Anterior cingulate cortex (tissue), 58 donors: ENCODE measurements at places on chromosomes 13 and 19.
A peak's percentile ranks its signal among the peaks of the same experiment; 100 is the strongest.

DNA sequence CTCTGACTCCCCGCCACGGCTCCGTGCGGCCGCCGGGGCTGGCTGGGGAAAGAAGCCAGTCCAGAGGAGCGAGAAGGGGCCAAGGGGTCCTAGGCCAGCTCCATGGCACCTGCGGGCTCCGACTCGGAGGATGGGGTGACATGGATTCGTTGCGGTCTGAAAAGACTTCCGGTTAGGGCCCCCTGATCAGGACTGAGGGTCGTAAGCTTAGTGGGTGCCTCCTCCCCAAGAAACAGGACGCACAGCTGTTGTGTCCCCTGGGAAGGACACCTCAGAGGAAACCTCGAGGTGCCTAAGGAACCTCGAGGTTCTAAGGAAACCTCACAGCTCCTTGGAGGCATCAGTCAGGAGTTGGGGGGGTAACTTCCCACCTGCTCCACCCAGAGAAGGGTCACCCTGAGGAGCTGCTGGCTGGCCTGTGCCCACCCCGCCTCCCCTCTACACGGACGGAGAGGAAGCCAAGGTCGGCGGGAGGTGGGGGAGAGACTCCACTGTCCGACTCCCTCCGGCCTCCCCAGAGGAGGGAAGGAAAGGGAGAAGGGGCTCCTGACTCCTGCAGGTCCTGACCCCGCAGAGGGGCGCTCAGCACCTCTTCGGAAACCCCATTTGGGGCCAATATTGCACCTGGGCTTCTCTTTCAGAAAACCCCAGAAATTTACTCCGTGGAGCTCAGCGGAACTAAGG, 855 bp downstream of the ATP12A start:
- DNase-seq: no peak

GRCh38 chr13:76331943-76332712, 554.1 kb downstream of the KCTD12 start:
- DNase-seq: no peak

- no peak for DNase-seq
Measured at GRCh38 chr19:8476524-8476923, 25.9 kb downstream of the PRAM1 start.

DNA sequence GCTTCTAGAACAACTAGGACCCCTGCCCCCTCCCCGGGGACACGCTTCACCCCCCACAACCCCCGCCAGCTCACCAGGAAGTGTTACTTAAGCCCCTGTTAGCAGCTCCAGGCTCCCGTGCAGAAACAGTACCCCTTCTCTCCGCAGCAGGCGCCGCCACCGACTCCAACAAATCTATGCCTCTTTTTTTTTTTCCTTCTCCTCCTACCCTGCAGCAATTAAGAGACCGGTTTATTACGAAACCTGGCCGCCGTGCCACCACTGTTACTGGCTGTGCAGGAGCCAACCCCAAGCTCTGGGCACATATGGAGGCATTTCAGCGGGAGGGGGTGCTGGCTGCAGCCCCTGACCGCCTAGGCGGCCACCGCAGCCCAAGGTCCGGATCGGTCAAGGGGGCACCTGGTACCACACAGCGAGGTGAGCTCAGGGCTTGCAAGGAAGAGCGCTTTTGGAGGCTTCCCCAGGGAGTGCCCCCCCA, 2.4 kb downstream of the GADD45B start:
- no peak for DNase-seq

GRCh38 chr19:21045028-21045427, 24.6 kb downstream of the ZNF430 start:
- no peak for DNase-seq

- DNase-seq: no peak
Measured at GRCh38 chr19:39110263-39110967, 15.2 kb upstream of the PAK4 start.

GRCh38 chr13:50691681-50692263, 151.7 kb downstream of the DLEU7 start:
- DNase-seq: no peak

DNA sequence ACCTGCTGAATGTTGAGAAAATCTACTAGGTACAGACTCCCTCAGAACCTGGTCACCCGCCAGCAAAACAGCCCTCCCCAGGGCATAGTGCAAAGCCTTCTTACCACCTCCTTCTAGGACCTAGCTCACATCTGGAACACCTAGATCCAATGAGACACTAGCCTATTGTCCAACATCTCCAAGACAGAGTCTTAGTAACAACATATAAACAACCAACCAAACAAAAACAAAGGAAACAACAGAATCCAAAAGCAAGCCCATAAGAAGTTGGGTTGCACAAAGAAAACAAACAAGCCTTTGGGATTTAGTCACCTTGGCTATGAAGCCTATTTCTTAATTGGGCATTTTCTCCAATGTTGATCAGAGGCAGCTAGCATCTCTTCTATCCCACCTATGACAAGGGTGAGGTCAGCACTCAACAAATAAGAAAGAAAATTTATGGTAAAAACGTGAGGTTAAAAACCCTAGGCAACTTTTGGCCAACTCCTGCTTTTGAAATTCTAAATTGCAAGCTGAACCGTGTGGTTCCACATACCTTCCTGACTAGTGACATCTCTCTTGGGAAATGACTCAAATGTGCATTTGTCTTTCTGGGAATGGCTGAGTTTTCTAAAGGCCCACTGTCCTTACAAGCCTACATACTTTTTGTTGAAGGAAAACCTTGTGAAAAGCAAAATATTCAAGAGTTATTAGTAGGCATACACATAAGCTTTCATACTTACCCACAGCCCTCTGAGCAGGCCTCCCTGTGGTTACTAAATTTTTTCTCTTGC, 66.7 kb downstream of the FAM216B start:
- no peak for DNase-seq

DNA sequence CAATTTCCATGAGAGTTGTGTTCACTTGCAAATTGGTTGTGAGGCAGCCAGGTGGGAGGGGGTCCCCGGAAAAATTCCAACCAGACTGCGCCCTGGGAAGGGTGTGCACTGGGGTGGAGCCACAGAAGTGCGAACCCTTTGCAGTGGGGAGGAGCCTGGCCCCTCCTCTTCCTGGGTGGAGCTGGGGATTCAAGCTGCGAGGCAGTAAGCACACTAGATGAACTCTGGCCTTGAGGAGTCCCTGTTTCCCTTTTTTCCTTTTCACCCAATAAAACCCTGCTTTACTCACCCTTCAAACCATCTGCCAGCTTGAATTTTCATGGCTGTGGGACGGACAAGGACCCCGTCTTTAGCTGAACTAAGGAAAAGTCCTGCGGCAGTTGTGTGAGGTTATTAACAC, 31.0 kb upstream of the MBNL2 start:
- DNase-seq: no peak

GRCh38 chr13:36014763-36015162, 116.4 kb downstream of the DCLK1 start:
- no peak for DNase-seq

- no peak for DNase-seq
Measured at GRCh38 chr13:97574926-97575325, 141.0 kb downstream of the RAP2A start.

GRCh38 chr19:10768936-10769335, 51.1 kb downstream of the DNM2 start:
- DNase-seq: no peak

- DNase-seq: no peak
Measured at GRCh38 chr13:39494006-39494405, 109.0 kb downstream of the LHFPL6 start.

- peak; percentile 22 for DNase-seq
Measured at GRCh38 chr19:30325676-30326392, 46.4 kb upstream of the ZNF536 start.

DNA sequence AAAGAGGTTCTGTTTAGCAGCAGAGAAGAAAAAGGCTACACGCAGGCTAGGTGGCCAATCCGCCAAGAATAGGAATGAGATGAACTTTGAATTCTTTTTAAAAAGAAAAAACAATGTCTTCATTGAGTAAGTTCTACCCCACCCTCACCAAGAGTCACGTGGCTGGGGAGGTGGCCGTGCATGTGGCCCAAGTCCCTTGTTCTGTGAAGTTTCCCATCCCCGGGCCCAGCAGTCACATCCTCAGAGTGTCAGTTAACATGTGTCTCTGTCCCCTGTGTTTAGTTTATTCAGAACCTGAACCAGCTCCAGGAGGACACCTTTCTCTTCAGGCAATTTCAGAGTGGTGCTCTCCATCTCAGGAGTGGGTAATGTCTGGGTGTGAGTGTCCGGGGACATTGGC, 57.1 kb upstream of the MCF2L start:
- DNase-seq: no peak

DNA sequence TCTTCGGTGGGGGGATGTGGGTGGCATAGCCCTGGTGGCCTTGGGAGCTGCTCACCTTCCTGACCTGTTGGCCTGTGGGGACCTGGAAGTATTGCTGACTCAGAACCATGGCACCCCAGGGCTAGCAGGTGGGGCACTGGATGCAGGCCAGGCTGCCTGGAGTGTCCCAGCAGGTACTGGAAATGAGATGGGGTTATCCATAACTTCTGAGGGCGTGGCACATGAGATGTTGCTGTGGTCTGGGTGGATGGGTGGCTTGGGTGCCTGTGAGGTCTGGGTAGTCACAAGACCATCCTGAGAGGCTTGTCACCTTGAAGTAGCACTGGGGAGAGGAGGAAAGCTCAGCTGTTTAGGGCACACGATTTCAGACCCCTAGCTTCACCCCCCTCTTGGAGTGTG, 636 bp upstream of the RNF225 start:
- DNase-seq: no peak

DNA sequence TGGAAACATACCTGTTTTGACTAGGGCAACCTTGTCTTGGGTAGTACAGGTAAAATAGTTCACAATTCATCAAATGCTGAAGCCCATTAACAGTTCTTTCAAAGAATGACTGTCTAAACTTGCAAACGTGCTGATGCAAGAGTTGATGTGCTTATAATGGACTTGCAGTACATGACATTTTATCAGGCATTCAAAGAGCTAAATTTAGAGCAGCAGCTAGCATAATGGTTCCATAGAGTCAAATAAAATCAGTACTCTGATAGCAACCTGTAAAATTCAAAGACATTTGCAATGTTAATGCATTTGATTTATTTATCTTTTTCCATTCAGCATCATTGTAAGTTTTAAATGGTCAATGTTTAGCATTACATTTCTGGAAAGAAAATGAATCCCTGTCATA, 979.7 kb upstream of the SLC10A2 start:
- no peak for DNase-seq

DNA sequence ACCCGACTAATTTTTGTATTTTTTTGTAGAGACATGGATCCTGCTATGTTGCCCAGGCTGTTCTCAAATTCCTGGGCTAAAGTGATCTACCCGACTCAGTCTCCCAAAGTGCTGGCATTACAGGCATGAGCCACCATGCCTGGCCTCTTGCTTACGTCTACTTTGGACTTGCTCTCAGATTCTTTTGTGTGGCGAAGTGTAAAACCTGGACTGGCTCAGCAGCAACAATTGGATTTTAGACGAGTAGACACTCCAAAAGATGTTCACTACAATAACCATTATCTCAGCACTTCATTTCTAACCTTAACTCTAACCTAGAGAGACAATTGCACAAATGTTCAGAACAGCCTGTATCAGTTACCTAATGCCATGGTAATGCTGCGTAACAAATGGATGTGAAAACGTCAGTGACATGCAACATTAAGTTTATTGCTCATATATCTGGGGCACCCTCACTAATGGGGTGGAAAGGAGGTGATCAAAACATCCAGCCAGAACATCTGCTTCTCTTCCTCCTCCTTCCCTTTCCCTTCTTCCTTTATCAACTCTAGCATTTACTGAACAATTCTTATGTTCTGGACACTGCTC, 124.9 kb upstream of the MRI1 start:
- DNase-seq: no peak

DNA sequence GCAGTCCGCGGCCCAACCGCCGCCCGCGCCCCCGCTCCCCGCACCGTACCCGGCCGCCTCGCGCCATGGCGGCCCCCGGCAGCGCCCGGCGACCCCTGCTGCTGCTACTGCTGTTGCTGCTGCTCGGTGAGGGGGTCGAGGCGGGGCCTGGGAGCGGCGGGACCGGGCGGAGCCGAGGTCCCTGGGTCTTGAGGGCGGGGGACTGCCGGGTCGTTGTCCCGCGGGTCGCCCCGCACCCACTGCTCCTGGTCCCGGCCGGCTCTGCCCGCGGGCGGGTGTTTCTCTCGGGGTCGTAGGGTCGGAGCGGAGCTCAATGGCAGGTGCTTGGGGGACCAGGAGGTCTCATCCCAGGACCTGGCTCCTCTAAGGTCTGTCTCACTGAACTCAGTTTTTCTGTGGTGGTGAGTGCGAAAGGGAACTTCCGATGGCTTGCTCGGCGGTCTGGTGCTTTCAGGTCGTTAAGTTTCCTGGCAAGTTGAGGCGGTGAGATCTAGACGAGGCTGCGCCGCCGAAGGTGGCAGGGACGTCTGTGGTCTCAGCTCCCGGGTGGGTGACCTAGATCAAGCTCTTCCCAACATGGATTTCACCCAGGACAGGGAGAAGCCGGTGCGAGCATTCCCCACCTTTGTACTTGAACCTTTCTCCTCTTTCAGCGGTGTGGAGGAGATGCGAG, 467 bp downstream of the LAMP1 start:
- DNase-seq: no peak

DNA sequence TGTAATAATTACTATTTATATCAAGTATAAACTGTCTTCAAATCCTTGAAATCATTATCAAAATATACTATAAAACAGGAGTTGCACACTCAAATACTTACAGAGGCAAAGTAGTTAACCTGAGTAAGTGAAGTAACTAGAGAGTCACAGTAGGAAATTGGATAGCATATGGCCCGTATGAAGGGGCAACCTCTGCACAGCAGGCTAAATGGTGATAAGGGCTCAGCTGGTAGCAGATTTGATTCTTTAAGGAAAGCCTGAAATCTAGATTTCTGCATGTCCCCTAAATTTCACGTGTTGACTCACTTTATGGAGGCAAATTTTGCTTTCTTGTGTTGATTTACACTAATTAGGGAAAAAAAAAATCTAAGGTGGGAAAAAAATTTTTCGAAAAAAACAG, 46.4 kb downstream of the STOML3 start:
- DNase-seq: no peak

DNA sequence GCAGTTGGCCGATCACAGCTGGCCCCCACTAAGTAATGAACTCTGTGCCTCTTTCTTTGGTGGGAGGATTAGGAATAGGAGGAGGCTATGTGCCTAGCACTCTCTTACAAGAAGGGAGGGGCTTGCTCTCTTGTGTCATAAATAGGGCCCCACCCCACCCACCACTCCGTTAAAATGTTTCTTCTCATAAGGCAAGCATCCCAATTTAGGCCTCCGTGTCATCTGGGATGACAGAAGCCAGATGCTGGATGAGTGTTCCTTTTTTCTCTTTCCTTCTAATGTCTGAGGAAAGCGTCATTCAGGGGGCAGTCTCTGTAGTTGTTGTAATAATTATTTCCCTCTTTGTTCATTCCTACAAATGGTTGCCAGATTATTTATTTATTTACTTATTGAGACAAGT, at the start of gene LIPE:
LIPE (minus strand) TSS at position 76 of the 400 bp plus-strand sequence. CDS start 239 bp downstream, outside the sequence.
- DNase-seq: no peak

GRCh38 chr19:28497137-28497536, 715.8 kb downstream of the UQCRFS1 start:
- no peak for DNase-seq
